ENCODE measurements at places on chromosomes 2 and 18.

- no peak for DNase-seq
Observed at GRCh38 chr2:209525834-209526281, 102.0 kb downstream of the MAP2 start.

- no peak for DNase-seq
Observed at GRCh38 chr2:9594366-9595054, 36.3 kb downstream of the YWHAQ start.

- peak; percentile 79 for DNase-seq
Observed at GRCh38 chr2:128232965-128233789, 85.5 kb downstream of the HS6ST1 start.

- DNase-seq, result no peak
Observed at GRCh38 chr2:31197166-31197565, 20.1 kb downstream of the CAPN14 start.

DNA sequence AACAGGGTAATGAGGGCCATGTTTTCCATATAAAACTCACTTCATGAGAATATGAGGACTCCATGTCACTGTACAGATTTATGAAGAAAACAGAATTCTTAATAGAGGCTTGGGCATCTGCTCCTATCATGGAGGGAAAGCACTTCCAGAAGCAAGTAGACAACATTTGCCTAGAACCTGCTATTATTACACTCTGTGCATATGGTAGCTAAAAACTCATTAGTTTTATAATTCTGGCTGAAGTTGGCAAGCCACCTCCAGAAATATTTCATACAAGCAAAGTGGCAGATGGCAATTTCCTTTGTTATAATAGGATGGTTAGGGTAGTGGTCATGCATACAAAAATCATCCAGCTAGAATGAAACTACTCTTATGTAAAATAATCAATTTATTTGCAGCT is 65.8 kb upstream of the TLK1 start:
- no peak for DNase-seq

GRCh38 chr2:148512501-148512900 is 132.1 kb upstream of the EPC2 start:
- DNase-seq, result no peak
